ENCODE measurements at places on chromosomes 16 and 17. TPM values are rescaled to one million over a fixed set of nuclear protein-coding genes. Genes with fewer than 3 reads are reported as not detected.

Gene RDM1
- total RNA-seq = 0.87 TPM

Gene MARCHF10
- total RNA-seq = not detected

Gene RNF222
- not detected for total RNA-seq

Gene ZNF768
- 14.3 TPM for total RNA-seq

Gene NPIPA5
- total RNA-seq = 5.4 TPM

Gene RPRML
- total RNA-seq = not detected

Gene KRT222
- total RNA-seq = not detected

Gene NPB
- total RNA-seq = 2.5 TPM

Gene DDX28
- total RNA-seq = 9.3 TPM

Gene KRTAP2-1
- not detected for total RNA-seq

Gene C16orf92
- not detected for total RNA-seq

Gene WFIKKN2
- total RNA-seq = 0.15 TPM

Gene P2RX5
- 4.1 TPM for total RNA-seq

Gene CALB2
- 0.33 TPM for total RNA-seq

Gene CES5A
- not detected for total RNA-seq

Gene TLCD3B
- not detected for total RNA-seq

Gene COL1A1
- total RNA-seq = 2,022 TPM

Gene PRR15L
- not detected for total RNA-seq

Gene CPHXL2
- total RNA-seq = not detected

Gene SLC52A1
- total RNA-seq = not detected

Gene NLRC3
- 0.15 TPM for total RNA-seq

Gene GPS1
- total RNA-seq = 101 TPM

Gene SLC16A13
- 0.44 TPM for total RNA-seq

Gene SDK2
- under 0.01 TPM for total RNA-seq
